ENCODE measurements at places on chromosomes 16 and 17.

GRCh38 chr16:87492291-87492630, 563 bp downstream of the ZCCHC14 start:
- DNase-seq = no peak

DNA sequence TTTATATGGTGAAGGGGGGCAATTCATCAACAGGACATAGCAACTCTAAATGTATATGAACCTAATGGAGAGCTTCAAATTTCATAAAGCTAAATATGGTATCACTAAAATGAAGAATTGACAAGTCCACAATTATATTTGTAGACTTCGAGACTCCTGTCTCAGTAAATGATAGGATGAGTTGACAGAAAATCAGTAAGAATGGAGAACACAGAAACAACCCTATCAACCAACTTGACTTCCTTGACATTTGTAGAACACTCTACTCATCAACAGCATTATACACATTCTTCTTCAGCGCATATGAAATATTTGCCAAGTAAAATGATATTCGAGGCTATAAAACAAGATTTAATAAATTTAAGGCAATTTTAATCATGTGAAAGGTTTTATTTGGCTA, 322.9 kb upstream of the MAF start:
- DNase-seq = no peak

- no peak for DNase-seq
These were observed 309.0 kb upstream of the PMFBP1 start for GRCh38 chr16:72480911-72481310.

DNA sequence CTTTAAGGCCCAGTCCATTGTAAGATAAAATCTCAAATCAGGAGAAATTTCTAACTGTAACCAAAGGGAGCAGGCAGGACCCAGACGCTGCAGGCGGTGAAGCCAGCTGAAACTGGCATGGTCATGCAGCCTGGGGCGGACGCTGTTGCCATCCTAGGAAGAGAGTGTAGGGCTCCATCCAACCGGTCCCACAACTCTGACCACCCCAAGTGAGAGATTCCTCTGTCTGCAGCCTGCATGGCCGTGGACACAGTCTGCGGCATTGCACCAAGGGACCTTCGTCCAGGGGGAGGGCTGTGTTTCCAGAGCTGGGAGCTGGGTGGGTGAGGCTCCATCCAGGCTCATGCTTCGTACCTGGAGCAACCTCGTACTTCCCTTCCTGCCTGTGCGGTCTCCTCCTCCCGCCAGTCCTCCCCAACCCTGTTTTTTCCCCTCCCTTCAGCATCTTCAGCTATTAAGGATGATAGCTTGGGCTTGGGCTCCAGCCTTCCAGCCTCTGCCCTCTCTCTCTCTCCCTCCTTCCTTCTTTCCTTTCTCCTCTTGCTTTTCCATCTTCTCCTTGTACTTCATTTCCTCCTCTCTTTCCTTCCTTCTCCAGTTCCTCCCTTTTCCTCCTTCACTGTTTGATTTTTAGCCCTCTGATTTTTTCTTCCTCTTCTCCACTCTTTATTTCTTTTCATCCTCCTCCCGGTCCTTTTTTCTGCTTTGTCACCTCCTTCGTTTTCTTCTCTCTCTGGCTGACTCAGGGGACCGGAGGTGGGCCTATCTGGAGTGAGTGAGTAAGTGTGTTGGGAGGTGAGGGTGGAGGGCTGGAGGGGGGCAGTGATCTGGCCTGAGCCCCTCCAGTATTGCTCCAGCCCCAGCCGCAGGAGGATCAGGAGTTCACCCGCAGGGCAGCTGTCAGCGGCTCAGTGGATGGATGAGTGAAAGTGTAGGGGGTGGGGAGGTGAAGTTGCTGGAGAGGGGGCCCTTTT, 17.0 kb upstream of the LHX1 start:
- no peak for DNase-seq

- no peak for DNase-seq
These were observed 47.6 kb upstream of the CACNG4 start for GRCh38 chr17:66916946-66917345.

- DNase-seq = no peak
These were observed 75.2 kb upstream of the CIBAR2 start for GRCh38 chr16:85187447-85187846.

GRCh38 chr16:10362077-10362863, 23.6 kb upstream of the ATF7IP2 start:
- no peak for DNase-seq

- DNase-seq = no peak
These were observed 13.5 kb downstream of the TMC6 start for GRCh38 chr17:78114831-78115723.

DNA sequence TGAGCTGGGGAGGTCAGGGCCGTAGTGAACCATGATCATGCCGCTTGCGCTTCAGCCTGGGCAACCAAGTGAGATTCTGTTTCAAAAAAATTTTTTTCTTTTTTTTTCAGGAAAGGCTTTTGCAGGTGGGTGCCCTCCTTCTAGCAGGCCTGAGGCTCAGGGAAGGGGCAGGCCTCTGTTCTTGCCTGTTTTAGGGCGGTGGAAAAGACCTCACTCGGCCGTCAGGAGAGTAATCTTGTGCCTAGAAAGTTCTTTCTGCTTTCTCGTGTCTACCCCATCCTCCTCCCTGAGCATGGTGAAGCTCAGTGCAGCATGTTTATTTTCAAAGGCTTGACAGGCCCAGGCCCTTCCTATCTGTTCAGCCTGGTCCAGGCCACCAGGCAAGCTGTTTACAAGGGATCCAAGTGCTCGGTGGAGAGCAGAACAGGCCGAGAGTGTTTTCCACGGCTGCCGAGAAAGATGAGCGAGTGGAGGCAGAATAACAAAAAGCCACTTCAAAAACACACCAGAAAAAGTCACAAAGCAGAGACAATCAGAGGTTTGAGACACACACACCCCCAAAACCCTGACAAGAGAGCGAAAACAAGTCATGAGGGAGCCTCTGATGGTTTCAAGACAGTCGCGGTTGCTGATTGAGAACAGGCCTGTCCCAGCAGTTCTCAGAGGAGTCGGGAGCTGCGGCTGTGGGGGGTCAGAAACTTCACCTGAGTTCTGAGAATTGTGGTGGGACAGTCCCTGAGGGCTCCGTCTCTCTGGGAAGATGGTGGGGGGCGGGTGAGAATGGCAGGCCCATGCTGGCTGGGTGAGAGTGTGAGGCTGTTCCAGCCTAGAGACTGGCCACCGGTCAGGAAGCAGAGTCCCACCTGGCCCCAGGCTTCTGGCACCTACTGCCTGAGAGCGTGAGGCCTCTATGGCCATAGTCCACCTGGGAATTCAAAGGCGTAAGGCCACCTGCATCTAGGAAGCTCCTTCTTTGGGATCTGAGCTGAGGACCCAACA, 37.5 kb upstream of the CCR7 start:
- peak; percentile 60 for DNase-seq

All from stimulated activated CD4-positive, alpha-beta T cell treated with anti-CD3 and anti-CD28 coated beads, Interleukin-2, amount 100 ng/mL, for 48 hours (primary cell).